ENCODE measurements at places on chromosomes 3 and 15. TPM values are rescaled to one million over a fixed set of nuclear protein-coding genes. Genes with fewer than 3 reads are reported as not detected.

- DNase-seq, result no peak
These were observed 210.2 kb downstream of the TLE3 start for GRCh38 chr15:69887553-69887952.

- DNase-seq, result no peak
These were observed 99.8 kb downstream of the MYH15 start for GRCh38 chr3:108410531-108410984.

DNA sequence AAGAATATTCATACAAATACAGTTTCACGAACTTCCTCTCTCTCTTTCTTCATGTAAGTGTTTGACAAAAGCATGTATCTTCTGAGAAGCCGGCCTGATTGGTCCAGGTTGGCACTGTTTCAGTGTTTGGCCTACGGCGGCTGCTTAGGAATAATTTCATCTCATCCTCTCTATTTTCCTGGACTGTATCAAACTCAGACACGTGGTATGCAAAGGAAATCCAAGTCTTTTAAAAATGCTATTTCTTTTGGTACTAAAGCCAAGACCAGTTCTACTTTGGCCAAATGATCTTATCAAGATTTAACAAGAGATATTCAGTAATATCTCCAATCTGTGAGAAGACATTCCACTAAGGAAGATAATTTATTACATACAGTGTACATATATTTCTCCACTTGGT lies 152.8 kb downstream of the TIGIT start:
- DNase-seq, result no peak

DNA sequence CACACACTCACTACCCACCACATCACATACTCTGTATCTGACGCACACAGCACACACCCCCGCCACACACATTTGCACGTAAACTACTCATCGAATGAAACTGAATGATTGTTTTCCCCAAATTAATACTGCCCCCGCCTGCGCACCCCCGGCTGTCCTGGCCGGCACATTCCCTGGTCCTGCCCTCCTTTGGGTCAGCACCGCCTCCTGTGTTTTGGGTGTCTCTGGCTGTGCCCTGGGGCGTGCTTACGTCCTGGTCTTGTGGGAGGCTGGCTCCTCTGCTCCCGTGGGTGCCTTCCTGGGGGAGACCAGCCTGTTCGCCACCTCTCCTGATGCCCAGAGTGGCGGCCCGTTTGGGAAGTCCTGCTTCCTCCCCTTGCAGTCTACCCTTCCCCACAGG lies 30.2 kb downstream of the APBA2 start:
- no peak for DNase-seq

Gene LPP
- total RNA-seq, result 24.0 TPM

Gene LMCD1
- 10.7 TPM for total RNA-seq

DNA sequence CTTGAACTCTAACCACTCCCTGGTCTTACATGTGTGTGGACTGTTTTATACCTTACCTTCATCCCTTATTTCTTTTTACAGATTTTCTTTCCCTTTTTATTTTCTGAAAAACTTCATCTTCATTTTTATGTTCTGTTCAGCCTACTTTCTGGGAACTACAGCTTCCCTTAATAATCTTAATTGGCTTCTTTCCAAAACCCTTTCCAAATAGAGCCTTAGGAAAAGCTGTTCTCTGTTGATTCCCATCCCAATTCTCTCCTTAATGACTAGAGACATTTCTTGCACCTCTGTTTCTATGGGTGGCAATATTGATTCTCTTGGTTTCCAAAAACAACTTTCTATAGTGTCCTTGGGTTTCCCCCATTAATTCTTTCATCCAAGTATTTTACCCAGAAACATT lies 134.8 kb downstream of the DUT start:
- DNase-seq, result no peak

DNA sequence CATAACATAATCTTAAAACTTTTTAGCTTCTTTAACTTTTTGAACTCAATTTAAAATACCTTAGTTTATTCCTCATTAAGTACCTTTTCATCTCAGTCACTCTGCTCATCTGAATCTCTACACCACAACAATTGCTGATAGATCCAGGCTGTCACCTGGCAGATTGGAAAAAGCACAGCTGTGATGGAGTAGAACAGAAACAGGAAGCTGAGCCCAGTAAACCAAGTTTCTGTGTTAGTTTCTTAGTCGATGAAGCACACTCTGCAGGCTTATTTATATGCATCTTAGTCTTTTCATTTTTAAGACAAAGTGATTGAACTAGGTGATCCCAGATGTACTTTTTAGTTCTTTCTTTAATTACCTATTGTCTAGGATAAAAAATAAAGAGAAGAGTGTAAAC lies 1398.0 kb upstream of the ALCAM start:
- no peak for DNase-seq

DNA sequence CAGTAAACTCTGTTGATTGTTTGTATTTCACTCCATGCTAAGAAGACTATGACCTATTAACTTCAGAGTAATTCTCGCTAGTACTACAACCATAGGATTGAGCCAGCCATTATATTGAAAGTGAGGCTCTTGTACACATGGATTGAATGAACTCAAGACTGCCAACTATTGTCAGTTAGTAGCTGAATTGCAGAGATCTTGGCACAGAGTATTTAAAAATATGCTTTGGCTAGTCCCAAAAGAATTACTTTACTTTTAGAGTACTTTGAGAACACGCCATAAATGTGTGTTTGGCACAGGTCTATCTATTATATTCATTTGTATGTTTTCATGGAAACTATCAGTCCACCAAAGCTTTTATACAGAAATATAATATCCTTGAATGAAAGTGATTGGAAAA lies 226.7 kb upstream of the DCBLD2 start:
- no peak for DNase-seq

DNA sequence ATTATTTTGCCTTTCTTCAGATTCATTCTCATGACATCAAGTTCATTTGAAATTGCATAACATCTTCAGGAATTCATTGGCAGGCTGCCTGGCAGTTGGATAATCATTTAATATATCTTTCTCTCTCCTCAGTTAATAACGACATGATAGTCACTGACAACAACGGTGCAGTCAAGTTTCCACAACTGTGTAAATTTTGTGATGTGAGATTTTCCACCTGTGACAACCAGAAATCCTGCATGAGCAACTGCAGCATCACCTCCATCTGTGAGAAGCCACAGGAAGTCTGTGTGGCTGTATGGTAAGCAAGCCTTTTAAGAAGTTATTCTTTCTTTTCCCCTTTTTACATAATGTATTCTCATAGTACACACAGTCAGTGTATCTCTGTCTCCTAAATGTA lies 38.2 kb downstream of the TGFBR2 start:
- peak; percentile 82 for DNase-seq

Gene WNT7A
- total RNA-seq, result not detected

- DNase-seq, result no peak
These were observed 110.3 kb downstream of the FAIM start for GRCh38 chr3:138718849-138719248.

DNA sequence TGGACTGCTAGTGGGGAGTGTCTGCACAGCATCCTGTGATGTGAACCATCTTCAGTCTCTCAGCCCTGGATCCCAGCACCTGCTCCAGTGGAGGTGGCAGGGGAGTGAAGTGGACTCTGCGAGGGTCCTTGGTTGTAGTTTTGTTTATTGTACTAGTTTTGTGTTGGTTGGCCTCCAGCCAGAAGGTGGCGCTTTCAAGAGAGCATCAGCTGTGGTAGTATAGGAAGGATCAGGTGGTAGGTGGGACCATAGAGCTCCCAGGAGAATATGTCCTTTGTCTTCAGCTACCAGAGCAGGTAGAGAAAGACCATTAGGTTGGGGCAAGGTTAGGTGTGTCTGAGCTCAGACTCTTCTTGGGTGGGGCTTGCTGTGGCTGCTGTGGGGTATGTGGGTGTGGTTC lies 20.9 kb downstream of the NEK11 start:
- DNase-seq, result no peak
